ENCODE measurements at places on chromosomes 2 and 18.

DNA sequence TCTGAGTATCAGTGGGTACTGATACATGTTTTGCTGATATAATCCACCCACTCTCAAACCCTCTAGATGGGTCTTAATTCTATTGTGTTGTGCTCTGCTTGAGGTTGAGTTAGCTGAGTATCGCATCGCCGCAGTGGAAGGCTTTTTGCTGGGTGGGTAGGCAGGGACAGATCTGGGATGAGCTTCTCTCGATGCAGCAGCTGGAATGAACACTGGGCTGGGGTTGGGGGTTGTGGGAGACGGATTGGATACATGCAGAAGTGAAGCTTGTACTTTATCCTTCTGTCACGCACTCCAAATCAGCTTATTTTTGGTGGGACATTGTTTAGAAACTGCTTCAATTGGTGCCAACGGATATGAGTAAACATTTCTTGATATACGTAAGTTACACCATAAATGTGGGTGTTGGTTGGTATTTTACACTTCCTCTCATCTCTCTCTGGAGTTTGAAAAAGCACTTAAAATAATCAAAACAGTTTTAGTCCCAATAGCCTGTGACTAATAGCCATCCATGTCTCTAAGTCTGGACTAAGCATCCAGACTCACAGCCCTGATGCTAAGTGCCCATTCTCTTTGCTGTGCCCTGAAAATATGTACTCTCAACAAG lies 107.1 kb downstream of the POLE4 start:
- no peak for DNase-seq

DNA sequence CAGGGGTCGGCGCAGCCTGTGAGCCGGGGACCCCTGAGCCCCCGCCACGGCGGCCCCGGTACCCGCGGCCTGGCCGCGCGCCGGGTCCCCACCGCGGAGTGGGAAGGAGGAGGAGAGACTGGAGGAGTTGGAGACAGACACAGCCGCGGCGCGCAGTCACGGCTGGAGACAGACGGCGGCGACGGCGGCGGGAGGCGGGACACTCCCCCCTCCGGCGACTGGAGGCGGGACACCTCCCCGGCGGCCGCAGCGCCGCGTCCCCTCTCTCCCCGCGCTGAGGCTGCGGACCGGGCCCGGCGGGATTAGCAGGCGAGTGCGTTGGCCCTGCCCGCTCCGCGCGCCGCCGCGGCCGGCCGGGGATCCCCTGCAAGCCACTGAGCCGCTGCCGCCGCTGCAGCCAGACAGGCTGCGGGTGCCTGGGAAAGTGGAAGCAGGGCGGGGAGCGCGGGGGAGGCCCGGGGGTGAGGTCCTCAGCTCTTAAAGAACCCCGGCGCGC lies 1.0 kb upstream of the LDLRAD4 start:
- peak; percentile 64 for DNase-seq

DNA sequence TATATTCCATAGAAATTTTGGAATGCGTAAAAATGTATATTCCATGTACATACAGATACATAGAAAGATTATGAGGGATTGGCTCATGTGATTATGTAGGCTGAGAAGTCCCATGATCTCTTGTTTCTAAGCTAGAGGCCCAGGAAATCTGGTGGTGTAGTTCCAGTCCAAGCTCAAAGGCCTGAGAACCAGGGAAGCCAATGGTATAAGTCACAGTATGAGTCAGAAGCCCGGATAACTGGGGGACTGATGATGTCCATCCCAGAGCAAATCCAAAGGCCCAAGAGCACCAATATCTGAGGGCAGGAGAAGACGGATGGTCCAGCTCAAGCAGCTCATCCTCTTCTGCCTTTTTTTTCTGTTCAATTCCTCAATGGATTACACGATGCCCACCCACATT lies 385.0 kb upstream of the KLHL29 start:
- no peak for DNase-seq

- DNase-seq: no peak
Measured at GRCh38 chr2:10911291-10912075, at the start of gene KCNF1. Gene KCNF1 (plus strand): TSS chr2:10911934. CDS start chr2:10912427, 493 bp downstream.

DNA sequence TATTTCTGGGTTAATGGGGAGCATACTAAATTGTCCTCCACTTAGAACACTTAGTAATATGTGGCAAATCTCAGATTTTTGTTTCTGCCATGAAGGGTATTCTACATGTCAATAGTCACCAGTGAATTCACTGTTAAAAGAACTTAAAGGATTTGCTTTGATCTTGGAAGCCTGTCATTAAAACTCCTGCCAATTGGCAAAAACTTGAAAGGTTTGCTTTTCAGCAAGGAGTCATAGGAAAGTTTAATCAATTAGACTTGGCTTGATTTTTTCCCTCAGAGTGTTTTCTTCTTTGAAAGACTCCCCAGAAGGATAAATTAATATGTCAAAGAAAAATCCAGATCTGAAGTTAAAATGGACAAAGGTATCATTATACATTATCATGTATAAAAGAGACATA lies 671.9 kb upstream of the PKDCC start:
- DNase-seq: no peak

- no peak for DNase-seq
Measured at GRCh38 chr2:232502511-232502910, 14.9 kb upstream of the ECEL1 start.

- no peak for DNase-seq
Measured at GRCh38 chr2:123688231-123688940, 336.7 kb upstream of the CNTNAP5 start.

DNA sequence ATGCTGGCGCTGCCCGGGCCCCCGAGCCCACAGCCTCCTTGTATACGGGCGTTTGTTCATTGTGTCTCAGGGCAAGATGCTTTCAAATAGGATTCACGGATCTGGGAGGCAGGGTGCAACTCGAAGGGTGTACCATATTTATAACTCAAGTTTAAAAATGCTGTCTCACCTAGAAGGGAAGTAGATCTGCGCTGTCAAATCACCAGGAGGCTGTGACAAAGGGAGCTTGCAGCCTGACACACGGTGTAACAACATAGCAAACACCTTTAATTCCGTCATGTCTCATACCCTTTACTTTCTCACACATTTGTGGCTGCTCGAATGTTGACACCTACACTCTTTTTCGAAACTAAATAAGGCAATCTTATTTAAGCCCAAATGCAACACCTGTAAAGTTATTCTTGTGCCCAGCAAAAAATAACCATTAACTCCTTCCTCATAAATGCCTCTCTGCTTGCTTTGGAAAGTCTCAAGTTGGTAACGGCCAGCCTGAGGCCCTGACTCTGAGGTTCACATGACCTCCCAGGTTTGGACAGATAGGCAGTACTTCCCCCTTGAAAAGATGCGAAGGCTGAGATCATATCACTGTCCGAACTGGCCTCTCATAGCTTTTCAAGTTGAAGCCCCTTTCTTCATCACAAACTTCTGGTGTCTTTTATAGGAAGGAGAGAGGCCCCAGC lies 11.6 kb downstream of the ZEB2 start:
- no peak for DNase-seq

DNA sequence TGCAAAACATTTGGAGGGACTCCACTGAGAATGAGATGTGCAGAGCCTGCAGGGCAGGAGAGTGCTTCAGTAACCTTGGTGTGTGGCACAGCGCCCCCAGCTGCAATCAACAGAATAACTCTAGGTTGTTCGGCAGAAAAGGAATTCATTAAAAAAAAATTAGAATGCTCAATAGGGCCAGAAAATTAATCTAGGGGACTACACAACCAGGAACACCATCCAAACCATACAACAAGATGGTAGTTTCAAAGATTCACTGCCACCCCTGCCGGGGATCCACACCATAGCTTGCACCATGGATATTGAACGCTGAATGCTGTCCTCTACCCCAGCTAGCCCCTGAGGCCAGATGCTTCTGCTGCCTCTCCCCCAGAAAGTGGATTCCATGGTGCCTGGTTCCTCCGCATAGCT lies 50.1 kb downstream of the THUMPD2 start:
- DNase-seq: peak; percentile 41

DNA sequence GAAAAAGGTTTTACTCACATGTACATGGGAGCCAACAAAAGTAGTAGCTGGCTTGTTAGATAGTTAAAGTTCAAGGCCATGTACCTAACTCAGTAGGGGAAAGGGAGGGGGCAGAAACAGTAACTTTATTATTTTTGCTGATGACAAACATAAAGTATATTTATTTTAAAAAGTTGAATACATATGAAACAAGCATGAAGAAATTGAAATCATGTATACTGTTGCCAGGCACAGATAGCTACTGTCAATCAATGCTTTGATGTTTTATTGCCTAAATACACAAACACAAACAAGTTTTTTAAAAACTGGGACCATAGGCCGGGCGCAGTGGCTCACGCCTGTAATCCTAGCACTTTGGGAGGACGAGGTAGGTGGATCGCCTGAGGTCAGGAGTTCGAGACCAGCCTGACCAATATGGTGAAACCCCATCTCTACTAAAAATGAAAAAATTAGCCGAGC lies 7.6 kb upstream of the PSD4 start:
- DNase-seq: no peak

GRCh38 chr2:54062401-54062800 lies 53.0 kb upstream of the ACYP2 start:
- no peak for DNase-seq

DNA sequence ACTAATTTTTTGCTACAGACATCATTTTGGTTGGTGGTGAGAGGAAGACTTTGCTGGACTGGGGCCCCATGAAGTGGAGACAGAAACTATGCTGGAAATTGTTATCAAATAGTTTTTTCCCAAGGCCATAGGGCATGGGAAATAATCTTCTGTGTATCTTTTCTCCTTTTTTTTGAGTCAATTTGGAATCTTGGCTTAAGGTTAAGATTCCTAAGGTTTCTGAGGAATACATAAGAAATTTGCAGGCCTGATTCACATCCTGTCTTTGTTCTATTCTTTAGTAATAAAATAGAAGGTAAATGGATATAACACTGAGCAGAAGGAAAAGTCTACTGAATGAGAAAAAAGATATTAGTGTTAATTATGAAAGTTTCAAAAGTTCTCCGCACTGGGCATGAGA lies 16.6 kb downstream of the SMC6 start:
- no peak for DNase-seq

GRCh38 chr2:34875091-34875745 lies 1276.1 kb upstream of the FAM98A start:
- no peak for DNase-seq
